Activated CD8-positive, alpha-beta memory T cell treated with anti-CD3 and anti-CD28 coated beads for 4 hours (primary cell): ENCODE measurements at places on chromosomes 2 and 18.

DNA sequence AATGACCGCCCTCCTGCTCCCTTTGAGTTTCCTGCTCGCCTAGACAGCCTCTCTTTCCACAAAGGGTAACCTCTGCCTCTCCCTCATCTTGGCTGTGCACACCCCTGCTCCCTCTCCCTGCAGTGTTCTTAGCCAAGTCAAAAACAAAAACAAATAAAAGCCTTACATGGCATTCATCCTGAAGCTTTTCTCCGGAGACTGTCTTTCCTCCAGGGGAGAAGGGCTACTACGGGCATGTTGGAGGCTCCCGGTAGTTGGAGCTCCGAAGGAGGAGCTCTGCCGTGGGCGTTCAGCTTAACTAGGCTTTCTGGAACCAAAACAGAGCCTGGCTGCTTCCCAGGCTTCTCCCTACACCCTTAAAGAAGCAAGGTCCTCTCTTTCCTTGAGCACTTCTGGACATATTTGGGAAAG, 104.2 kb downstream of the TPGS2 start:
- no peak for DNase-seq

DNA sequence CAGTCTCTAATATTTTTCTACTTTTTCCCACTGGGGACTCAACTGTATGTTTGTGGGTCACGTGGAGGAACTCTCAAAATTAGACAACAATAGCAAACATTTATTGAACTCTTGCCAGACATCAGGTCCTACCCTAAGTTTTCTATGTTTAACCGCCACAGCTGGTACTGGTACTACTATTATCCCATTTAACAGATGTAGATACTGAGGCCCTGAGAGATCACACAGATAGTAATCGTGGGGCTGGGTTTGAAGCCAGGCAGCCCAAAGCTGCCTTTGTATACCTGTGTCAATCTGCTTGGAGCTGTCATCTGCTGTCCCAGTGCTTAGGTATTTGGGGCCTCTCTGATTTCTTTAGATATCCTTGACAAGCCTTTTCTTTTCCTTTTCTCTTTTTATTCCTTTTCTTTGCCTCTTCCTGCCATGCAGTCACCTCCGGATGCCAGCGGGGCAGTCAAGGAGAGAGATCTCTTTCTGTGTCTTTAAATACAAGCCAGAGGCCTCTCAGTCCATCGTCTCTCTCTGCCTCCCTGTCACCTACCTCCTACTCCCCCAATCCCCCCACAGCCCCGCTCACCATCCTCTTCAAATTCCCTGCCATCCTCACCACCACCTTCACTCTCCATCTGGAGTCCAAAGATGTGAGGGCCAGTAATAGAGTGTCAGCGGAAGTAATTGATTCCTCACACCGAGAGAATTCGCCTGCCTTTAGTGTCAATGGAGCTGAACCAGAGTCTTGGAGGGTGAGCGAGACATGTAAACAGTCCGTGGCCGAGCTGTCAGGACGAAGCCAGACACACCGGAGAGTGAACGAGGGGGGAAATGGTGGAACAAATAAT, 23.4 kb downstream of the NRP2 start:
- no peak for DNase-seq

GRCh38 chr2:53939656-53940055, 31.1 kb downstream of the PSME4 start:
- DNase-seq: no peak

DNA sequence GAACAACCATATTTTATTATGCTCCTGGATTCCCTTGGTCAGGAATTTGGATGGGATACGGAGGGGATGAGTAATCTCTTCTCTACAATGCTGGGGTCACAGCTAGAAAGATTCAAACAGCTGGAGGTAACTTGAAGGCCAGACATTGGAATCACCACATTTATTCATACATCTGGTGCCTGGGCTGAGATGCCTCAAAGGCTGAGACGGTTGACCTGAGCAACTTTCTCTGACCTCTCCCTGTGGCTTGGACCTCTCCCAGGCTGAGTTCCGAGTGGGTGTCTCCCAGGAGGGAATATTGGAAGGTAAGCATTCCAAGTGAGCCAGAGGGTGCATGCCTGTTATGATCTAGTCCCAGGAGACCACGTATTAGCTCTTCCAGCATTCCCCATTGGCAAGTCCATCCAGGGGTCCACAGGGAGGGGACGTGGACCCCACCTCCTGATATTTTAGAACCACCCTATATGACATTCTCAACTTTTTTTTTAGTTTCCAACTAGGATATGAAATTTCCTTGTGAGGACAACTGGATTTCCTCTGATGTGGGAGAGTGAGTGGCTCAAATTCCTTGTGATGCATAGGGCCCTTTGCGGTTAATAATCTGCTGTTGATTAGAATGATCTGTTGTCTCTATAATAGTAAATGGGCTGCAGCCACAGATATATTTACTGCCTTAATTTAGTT, 101.8 kb downstream of the MRPS9 start:
- DNase-seq: no peak

GRCh38 chr2:23381084-23381483, 3.9 kb upstream of the KLHL29 start:
- DNase-seq: no peak

- DNase-seq: no peak
These were observed 28.7 kb downstream of the KLHL29 start for GRCh38 chr2:23413641-23414040.

GRCh38 chr2:45943219-45944044, 292.0 kb downstream of the PRKCE start:
- no peak for DNase-seq

DNA sequence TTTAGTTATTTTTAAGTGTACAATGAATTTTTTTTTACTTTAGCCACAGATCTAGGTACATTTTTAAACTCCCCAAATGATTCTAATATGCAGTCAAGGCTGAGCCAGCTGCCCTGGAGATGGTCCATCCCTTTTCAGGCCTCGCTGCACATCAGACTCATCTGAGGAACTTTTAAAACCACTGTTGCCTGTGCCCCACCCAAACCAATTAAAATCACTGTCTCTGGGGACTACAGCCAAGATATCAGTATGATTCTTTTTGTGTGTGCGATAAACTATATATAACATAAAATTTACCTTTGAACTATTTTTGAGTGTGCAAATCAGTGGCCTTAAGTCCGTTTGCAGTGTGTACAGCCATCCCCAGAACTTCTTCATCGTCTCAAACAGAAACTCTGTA, 9.1 kb upstream of the MALT1 start:
- no peak for DNase-seq

DNA sequence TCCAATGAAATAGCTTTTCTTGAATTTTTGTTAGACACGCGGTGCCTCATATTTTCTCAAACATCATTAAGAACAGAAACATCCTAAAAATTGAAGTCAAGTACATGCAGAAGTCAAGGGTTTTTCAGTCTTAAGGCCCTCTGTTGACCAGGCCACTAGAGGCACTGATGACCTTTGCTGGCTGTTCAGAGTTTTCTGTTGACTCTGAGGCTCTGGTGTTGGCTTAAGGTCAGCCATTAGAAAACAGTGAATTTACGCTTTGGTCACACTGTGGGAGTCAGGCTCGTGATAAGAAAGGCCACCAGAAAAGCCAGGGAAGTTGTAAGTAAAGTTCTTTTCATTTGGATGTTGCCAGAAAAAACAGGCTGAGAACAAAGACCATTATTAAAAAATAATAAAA, 5.8 kb upstream of the UPP2 start:
- no peak for DNase-seq

DNA sequence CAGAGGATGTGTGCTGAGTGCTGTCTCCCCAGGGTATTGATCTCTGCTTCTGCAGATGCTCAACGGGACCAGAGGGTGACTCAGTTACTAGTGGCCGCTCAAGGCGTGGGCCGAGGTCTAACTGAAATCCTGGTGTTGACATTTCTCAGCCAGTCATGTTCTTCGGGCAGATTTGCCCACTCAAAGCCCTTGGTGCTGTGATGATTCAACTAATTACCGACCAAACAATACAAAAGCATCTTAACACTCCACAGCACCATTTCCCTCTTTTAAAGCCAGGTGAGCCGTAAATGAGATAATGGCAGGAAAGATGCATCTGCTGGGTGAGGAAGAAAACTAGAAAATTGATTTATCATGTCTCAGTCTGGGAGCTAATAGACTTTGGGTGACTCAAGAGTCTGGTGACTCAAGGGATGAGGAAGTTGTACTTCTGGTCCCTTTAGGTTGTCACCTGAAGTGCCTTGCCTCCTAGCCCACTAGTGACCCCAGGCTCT, 32.7 kb upstream of the PRLH start:
- no peak for DNase-seq

DNA sequence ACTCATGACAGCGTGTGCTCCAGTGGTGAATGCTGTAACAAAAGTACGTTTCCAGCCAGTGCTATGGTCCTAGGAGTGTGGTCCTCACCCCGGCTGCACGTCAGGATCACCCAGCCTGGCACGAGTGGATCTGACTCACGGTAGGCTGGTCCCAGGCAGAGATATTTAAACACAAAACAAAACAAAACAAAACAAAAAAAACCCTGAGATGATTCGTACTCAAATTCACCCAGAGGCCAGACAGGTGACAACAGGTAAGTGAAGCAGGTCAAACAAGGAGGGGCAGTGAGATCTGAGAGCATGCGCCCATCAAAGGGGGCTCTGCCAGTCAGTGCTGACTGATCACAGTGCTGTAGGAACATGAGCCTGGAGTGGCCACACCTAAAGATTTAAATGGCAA, 43.2 kb downstream of the C2orf76 start:
- no peak for DNase-seq

- no peak for DNase-seq
These were observed 26.9 kb upstream of the CDH19 start for GRCh38 chr18:66630831-66631230.

- no peak for DNase-seq
These were observed 47.1 kb downstream of the ZNF532 start for GRCh38 chr18:58911766-58912165.

- DNase-seq: no peak
These were observed 40.3 kb downstream of the EML6 start for GRCh38 chr2:54763636-54764291.

DNA sequence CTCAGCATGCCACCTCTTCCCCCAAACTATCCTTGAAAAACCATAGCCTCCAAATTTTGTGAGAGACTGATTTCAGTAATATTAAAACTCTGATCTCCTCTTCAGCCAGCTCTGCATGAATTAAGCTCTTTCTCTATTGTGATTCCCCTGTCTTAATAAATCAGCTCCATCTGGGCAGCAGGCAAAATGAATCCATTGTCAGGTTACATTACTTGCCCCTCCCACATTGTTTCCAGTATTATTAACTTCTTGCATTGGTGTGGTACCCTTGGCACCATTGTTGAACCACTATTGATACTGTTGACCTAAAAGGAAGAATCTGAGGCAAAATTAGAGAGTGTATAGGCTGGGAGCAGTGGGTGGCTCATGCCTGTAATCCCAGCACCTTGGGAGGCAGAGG, 512.2 kb upstream of the VRK2 start:
- no peak for DNase-seq

DNA sequence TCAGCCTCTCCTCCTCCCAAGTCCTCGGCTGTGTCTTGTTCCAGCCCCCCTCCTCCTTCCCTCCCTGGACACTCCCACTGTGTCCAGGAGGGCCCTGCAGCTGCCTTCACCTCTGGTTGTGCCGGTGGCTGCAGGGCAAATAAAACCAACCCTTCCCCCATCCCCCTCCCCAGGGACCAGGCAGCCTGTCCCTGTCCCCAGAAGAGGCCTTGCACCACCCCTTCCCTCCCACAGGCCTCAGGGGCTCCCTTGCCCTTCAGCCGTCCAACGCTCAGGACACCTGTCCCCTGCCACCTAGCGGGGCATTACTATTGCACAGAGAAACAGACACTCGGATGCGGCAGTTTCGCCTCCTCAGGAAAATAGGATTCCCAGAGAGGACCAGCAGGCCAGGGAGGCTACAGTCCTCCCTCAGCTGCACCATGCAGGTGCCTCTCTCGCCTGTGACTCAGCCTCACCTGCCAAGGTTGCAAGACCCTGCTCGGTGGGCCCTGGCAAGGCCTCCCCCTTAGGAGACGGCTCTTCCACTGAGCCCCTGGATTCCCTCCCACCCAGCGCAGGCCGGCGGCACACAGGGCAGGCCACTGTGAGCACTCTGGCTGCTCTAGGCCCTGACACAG, 5.5 kb upstream of the GPC1 start:
- no peak for DNase-seq

- no peak for DNase-seq
These were observed 249.0 kb downstream of the LPIN1 start for GRCh38 chr2:11995456-11995855.

GRCh38 chr2:863732-864450, 86.8 kb upstream of the SNTG2 start:
- DNase-seq: no peak

GRCh38 chr18:77970814-77971213, 721.2 kb downstream of the GALR1 start:
- no peak for DNase-seq

GRCh38 chr2:134287323-134287722, 33.5 kb downstream of the MGAT5 start:
- DNase-seq: no peak

GRCh38 chr18:76464281-76465259, 30.5 kb downstream of the ZNF516 start:
- no peak for DNase-seq

DNA sequence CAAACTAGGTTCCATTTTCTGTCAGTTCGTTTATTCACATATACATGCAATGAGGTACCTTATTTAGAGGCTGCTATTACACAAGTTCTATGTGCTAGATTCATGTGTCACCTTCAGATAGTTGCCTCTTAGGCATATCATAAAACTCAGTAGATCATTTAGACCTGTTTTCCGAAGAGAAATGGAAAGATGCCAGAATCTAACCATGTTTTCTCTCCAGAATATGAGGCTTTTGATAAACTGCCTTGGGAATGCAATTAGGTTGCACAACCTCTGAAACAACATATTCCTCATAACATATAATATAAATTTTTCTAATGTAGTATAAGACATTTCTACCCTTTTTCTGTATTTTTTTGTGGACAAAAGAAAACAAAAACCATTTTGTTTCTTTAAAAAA, 108.1 kb downstream of the PRPF40A start:
- no peak for DNase-seq

- DNase-seq: no peak
These were observed 75.5 kb downstream of the SLC4A3 start for GRCh38 chr2:219702796-219703545.

GRCh38 chr2:51807229-51807628, 775.3 kb upstream of the NRXN1 start:
- no peak for DNase-seq

DNA sequence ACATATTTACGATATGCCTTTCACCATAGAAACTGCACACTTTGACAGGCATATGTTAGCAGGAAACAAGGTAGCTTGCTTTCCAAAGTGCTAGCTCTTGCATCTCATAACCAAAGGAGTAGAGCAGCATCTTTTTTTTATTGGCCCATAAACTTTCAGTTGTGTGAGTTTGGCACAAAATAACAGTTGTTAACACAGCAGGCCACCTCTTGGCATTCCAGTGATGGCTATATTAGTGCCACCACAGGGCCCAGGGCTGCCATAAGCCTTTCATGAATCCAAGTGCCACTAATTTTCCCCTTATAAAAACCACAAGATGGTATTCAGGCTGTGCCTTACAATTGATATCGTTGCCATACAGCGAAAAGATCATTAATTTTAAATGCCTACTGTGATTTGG, 40.3 kb upstream of the KLF7 start:
- no peak for DNase-seq

GRCh38 chr18:8362863-8363262, 246.4 kb upstream of the RAB12 start:
- DNase-seq: no peak
